ENCODE measurements at places on chromosomes 16 and 17.

DNA sequence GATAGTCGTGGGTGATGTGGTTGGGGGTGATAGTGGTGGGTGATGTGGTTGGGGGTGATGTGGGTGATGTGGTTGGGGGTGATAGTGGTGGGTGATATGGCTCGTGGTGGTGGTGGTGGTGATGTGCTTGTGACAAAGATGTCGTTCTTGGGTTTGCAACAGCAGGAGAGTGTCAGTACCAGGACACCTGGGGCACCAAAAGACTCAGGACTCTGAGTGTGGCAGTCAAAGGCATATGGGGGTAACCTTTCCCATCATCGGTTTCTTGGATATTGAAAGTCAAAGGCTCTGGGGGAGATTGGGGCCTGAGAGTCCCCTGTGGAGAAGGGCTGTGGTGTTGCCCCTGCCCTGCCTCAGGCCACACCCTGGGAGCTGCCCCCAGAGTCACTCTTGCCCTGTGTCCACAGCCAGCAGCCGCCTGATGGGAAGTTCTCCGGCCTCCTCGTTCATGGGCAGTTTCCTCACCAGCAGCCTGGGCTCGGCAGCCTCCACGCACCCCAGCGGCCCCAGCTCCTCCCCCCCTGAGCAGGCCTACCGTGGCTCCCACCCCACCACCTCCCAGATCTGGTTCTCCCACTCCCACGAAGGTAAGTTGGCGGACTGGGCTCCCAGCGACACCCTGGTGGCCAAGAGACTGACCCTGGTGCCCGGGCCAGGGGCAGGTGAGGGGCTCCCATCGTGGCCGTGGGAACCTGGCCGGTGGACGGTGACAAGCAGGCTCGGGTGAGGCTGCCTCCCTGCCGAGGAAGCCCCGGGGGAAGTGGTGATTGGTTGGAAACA, 31.3 kb downstream of the BAHCC1 start:
- DNase-seq = no peak

GRCh38 chr17:77531641-77532040, 390.9 kb downstream of the SEC14L1 start:
- DNase-seq = no peak

DNA sequence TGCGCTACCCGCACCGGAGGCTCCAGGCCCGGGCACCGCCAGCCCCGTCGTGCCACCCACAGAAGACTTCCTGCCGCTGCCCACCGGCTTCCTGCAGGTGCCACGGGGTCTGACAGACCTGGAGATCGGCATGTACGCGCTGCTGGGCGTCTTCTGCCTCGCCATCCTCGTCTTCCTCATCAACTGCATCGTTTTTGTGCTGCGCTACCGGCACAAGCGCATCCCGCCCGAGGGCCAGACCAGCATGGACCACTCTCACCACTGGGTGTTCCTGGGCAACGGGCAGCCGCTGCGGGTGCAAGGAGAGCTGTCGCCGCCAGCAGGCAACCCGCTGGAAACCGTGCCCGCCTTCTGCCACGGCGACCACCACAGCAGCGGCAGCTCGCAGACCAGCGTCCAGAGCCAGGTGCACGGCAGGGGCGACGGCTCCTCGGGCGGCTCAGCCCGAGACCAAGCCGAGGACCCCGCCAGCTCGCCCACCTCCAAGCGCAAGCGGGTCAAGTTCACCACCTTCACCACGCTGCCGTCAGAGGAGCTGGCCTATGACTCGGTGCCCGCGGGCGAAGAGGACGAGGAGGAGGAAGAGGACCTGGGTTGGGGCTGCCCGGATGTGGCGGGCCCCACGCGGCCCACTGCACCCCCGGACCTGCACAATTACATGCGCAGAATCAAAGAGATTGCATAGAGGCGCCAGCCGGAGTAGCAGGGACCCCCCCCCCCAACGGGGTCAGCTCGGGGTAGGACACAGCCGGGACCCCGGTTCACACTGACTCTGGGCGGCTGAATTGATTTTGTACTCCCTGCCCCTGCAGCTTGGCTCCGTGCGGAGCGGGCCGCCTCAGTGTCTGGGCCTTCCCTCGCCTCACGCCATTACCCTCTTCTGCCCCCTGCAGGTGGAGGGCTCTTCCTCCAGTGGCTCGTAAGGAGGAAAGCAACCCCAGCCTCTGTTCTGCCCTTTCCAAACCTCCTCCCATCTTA, 58.5 kb downstream of the TMEM132E start:
- DNase-seq = no peak

GRCh38 chr16:10013774-10014173, 168.5 kb downstream of the GRIN2A start:
- no peak for DNase-seq

- DNase-seq = no peak
These were observed 9.7 kb upstream of the RAI1 start for GRCh38 chr17:17671369-17672129.

DNA sequence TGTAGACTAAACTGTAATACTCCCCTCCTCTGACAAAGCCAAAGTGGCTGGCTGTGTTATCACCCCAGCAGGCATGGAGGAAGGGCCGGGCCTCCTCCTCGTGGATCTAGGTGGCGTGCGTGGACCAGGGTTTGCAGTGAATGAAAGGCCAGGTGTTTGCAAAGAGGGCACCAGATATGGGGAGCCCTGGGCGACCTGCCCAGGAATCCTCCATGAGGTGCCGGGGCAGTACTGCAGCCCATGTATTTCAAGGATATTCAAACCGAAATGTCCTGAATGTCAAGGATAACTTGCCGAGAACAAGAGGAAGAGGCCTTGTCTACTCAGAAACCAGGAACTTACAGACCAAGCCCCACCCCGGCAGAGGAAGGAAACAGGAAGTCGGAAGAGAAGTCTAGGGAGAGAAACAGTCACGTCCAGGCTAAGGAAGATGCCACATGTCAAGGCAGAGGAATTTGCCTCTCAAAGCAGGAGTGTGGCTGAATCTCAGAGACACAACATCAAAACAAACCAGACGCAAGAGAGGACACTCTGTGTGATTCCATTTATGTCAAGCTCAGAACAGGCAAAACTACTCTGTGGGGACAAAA, 13.7 kb upstream of the OSGIN1 start:
- DNase-seq = no peak

DNA sequence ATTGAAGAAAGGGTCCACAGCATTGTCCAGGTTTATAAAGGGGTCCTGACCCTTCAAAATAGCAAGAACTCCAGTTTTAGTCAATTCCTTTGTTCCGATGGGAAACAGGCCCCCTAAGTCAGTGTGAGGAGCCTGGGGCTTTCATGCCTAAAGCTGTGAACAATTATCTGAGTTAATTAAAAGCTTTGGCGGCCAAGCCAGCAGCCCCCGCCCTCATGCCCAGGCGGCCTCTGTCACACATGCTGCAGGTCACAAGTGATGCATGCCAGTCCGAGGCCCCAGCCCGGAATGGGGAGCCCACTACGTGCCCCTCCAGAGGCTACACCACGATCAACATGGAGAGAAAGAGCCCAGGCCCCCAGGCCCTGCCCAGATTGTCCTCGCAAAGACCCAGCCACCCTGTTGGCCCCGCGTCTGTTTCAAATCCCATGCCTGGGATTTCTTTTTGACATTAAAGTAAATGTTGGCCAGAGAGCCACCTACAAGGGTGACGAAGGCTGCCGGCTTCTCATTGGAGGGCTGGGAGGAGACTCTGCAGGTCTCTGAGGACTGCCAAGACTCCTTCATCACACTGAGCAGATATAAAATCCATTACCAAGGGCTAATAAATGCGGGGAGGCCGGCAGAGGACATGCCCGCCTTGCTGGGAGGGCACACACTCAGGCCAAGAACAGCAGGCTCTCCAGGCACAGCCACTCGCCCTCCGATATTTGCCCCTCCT, 14.5 kb upstream of the PITPNM3 start:
- DNase-seq = no peak

- no peak for DNase-seq
These were observed 22.8 kb downstream of the TAOK1 start for GRCh38 chr17:29412780-29413565.

DNA sequence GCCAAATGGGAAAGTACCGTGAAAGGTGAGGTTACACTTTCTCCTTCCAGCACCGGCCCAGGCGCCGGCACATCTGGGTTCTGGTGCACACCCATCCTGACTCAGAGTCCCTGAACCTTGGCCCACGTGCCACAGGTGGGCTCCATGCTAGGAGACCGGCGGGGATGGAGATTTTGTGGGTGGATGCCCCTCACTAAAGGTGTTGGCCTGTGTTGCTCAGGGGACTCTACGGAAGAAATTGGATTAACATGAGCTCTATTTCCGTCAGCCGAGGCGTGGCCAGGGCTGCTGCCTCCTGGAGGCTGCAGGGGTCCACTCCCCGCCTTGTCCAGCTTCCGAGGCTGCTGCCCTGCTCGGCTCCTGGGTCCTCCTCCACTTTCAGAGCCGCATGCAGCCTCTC, 30.8 kb downstream of the FBXO31 start:
- no peak for DNase-seq

GRCh38 chr17:31541559-31541958, 150.1 kb downstream of the RAB11FIP4 start:
- no peak for DNase-seq

DNA sequence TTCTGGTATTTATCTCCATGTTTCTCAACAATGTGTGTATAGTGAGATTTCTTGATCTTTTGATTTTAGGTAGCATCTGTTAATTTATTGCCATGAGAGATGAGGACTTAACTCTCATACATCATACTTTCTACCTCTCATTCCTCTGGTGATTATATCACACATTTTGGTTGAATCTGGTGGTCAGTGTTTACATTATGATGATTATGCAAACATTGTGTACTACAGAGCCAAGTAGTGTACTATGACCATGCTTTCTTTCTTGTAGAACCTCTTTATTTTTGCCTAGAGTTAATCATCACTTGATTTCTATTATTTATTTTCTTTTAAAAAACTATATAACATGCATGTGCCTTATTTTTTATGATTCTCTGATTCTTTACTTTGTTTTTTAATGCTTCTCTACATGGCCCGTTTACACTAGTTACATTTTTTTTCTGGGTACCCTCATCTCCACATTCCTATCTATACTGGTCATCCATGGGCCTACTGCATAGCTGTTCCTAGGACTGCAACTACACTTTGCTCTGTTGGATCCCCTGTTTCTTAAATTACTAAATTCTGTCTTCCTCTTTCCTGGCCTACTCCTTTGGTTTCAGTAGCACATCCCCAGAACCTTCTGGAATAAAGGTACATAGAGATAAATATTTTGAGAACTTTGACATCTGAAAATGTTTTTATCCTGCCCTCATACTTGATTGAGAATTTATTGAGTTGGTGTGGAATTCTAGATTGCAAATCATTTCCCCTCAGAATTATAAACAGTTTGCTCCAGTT, 63.0 kb upstream of the LRRC37A3 start:
- DNase-seq = no peak

DNA sequence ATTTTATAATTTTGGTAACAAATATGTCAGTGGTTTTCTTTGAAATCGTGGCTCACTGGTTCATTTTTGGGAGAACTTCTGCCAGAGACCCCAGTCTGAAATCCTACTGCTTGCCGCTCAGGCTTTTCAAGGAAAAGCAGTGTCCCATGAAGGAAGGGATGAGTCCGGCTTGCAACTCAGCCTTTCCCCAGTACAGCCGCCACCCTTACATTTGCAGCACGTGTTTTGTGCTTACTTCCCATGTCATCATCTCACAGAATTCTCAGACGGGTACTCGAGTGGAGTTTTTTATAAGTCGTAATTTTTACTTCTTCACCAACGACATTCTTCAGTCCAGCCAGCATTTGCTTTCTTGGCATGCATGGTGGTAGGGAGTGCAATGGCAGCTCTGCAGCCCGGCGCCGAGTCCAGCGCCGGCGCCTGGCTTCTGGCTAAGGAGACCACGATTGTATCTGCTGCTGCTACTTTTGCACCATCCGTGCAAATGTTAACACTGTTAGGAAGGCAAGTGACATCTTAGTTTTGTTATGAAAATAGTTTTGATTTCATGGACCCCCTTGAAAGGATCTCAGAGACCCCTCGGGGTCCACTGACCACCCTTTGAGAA, 111.0 kb downstream of the AMFR start:
- DNase-seq = no peak

- no peak for DNase-seq
These were observed 43.5 kb downstream of the PLXDC1 start for GRCh38 chr17:39107973-39108372.

DNA sequence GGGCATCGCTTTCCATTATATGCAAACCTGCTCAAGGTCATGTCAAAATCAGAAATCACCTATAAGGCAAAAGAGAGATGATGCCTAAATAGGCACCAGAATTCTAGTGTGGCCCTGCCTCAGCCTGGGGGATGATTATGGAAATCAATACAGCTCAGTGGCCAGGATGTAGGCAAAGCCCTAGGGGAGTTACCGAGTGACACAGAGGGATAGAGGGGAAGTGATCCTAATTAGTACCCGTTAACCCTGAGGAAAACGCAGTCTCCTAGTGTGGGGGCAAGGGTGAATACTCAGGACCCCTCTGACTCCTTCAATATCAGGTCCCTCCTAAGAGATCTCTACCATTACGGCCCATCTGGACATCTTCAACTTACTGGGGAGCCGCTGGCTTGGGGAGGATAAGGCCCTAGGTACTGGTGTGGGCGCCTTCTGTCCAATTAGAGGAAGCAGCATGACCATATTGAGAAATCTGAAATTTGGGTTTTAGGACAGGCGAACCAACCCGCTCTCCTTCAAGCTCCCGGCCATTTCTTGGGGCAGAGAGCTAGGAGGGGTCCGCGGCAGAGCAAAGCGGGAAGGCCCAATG, 725 bp downstream of the NT5C3B start:
- no peak for DNase-seq

DNA sequence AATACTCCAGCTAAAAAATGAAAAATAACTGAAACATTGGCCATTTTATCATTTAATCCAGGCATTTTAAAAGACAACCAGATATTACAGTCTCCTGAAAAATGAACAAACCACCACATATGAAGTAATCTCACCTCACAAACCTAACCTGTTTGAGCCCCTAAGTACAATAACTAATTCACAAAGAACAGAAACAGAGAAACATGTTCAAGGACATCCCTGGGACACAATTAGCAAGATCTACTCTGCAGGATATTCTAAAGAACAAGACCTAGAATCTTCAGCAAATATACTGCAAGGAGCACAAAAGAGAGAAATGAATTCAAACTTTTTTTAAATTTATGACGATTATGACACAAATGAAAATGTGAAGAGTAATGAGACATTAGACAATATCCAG, 50.8 kb upstream of the ANKFY1 start:
- no peak for DNase-seq

GRCh38 chr16:77843405-77843804, 55.0 kb downstream of the VAT1L start:
- no peak for DNase-seq

All from cortex of kidney (tissue), 1 donor.